Stimulated activated CD4-positive, alpha-beta T cell treated with anti-CD3 and anti-CD28 coated beads, TNF-alpha, amount 100 ng/mL, for 4 hours (primary cell): ENCODE measurements at places on chromosomes 7 and 10.

DNA sequence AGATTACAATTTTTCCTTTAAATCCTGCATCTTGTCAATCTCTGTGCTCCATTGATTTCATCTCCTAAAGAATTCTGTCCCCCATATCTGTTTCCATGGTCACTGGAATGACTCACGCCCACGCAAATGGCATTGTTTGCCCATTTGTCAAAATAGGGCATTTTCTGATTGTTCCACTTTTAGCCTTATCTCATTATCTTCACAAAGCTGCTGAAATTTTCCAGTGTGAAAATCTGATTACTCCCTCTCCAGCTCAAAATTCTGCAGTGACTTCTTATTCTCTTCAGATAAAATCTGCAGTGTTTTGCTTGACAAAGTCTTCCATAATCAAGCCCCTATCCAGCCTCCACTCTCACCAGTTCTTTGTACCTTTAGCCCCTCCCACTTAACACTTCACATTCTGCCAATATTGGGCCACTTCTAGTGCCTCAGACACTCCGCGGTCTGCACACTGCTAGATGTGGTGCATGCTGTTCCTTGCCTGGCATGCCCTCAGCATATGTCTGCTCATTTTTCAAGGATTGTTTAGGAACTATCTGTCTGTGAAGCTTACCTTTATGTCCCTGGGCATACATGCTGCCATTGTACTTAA lies 33.9 kb upstream of the CTTNBP2 start:
- no peak for DNase-seq

GRCh38 chr10:36504758-36505157 lies 620.6 kb upstream of the ANKRD30A start:
- DNase-seq = no peak

DNA sequence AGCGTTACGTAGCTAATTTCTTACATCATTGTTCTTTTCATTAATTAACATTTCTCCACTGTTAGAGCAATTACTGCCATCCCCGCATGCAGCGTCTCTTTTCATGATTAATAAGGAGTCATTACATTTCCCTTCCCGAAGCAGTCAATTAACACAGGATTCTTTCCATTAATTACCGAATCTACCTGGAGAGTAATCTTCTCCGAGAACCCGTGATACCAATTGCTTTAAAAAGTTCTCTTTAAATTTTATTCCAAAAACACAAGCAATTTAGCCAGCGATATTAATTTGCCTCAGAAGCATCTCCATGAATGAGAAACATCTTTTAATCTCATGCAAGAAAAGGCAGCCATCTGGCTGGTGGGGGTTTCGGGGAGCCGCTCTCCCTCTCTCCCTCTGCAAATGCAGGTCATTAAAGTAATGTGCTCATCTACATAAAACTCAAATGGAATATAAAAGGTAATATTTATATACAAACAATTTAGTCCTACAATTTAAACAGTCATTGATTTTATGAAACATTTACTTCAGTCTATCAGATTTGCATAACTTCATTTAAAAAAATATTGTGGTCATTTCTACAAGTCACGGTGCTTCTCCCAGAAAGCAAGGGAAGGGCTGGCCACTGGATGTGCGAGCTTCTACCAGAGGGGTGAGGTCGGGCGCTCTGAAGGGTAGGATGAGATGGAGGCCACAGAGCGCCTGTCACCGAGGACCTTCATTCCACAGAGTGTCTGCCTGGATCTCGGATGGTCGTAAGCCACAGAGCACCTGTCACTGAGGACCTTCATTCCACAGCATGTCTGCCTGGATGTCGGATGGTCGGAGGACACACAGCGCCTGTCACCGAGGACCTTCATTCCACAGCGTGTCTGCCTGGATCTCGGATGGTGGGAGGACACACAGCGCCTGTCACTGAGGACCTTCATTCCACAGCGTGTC lies 145.0 kb downstream of the WDR37 start:
- no peak for DNase-seq

GRCh38 chr10:25666276-25666675 lies 267.8 kb upstream of the MYO3A start:
- no peak for DNase-seq

GRCh38 chr7:101880282-101881054 lies 63.0 kb downstream of the CUX1 start:
- no peak for DNase-seq

GRCh38 chr7:73888959-73889358 lies 28.0 kb downstream of the TMEM270 start:
- no peak for DNase-seq

DNA sequence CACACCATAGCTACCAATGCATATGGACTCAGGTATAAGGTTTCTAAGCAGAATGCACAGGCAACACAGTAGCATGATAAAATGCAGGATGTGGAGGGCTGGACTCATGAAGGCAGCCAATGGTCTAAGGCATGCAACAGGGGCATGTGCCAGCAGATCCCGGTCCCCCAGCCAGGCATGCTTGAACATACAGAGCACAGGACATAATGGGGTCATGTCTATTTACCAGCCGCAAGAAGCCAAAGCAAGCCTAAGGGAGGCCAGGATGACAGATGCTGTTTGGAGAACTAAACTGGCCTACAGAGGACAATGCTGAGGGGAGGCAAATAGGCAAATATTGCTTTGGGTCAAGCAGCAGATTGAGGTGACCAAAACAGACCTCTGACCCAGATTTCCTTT lies 60.0 kb upstream of the PDLIM1 start:
- DNase-seq = no peak

DNA sequence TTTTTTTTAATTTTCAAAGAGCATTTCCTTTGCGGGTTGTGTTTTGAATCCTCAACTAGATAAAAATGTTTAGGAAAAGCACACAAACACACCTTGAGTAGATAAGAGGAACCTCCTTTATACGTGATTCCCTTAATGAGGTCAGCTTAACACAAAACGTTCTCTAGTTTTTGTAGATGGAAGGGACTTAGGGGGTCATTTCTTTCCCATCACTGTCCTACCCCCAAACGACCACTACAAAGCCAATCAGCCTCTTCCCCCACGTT lies 1.2 kb downstream of the SUV39H2 start:
- no peak for DNase-seq

GRCh38 chr10:68290736-68291135 lies 41.1 kb upstream of the HNRNPH3 start:
- DNase-seq = no peak

- no peak for DNase-seq
These were observed 22.5 kb upstream of the GNA12 start for GRCh38 chr7:2866601-2867000.

- no peak for DNase-seq
These were observed 85.2 kb upstream of the EGFR start for GRCh38 chr7:54933643-54934042.

DNA sequence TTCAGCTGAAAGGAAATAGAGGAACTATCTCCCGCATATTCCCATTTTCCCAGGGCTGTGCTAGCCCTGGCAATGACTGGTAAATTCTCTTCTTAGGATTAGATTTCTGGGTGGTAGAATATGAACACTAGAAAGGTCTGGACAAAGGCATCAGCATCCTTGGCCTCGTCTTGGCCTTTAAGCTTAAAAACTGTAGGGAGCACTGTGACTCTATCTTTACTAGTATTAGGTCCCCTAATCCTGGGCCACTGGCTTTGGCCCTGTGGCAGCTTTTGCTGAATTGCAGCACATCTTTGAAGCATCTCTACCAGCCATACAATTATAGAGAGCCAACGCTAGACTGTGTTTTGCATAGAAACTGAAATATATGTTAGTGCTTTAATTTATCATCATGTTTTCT lies 41.5 kb upstream of the EBLN1 start:
- DNase-seq = no peak

DNA sequence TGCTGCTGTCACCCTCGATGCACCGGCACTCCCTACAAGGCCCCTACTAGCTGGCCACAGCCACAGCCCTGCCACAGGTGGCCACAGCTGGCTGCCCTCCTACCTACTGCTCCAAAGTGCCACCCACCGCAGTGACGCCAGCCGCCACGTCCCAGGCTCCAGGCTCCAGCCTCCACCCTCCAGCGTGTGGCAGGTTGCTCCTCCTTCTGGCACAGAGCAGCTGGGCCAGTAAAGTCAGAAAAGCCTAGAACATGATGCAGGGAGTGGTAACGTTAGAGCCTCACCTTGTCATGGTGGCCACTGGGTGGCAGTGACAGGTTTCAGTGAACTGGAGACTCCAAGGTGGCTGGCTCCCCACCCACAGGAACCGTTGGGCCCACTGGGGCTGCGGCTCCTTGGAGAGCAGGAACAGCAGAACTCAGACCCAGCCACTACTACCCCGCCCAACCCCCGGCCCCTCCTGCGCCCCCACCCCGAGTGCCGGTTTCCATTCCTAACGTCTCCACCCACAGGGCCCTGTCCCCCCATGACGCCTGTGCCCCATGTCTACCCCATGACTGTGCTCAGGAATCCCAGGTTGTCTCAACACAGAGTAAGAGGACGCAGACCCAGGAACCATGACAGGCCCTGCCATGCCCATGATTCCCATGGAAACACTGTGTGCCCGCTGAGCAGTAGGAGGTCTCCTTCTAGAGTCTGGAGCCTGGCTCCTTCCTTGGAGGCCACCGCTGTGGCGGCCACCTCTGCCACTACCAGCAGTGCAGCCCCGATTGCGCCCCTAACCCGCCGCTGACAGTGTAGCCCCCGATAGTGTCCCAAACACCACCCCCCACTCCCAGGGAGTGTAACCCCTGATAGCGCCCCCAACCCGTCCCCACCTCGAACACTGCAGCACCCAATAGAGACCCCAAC lies 52.3 kb upstream of the ZNF33B start:
- no peak for DNase-seq

DNA sequence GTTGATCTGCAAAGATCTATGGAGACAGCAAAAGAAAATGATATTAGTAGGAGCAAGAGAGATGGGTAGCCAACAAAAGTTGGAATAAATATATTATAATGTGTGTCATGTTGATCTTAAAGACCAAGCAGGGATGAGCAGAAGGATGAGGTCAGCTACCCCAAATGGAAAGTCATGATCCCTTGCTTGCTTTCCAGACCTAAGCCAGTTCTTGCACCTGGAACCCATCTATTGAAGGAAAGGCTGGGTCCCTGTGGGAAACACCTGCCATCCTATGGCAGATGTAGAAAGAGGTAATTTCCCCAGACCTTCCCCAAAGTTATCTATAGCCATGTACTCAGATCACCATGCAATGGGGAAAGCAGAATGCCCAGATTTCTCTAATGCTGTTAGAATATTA lies 52.5 kb downstream of the LYZL2 start:
- DNase-seq = no peak

DNA sequence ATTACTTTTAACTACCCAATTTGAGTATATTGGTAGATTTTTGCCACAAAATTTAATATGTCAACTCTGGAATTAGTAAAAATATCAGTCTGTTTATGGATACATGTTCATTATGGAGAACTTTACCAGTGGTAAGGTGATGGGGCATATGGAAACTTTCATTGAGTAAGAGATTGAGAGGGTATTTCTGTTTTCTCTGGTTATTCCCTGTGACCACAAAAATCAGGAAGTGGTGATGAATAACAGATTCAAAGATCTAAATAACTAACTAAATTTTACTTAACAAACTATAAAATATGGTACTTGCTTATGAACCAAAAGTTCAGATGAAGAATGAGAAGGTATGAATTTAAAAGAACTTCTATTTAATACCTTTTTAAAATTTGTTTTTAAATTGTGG lies 22.1 kb upstream of the STEAP4 start:
- no peak for DNase-seq

DNA sequence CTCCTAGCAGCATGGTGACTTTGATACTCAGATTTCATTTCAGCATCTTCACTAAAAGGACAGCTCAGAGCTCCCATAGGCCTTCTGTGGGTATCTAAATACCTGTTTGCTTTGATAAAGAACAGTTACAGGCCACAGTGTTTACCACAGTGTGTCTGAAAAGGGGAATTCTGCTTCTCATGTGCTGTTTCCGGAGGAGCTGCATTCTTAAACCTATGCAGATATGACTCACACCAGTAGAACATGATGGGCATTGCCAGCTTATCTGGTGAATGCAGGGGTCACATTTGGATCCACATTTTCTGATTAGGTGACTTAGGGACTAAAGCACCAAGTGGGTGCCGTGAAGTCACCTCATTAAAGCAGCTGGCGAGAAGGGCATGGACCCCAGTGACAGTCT lies 52.6 kb downstream of the TRRAP start:
- no peak for DNase-seq

DNA sequence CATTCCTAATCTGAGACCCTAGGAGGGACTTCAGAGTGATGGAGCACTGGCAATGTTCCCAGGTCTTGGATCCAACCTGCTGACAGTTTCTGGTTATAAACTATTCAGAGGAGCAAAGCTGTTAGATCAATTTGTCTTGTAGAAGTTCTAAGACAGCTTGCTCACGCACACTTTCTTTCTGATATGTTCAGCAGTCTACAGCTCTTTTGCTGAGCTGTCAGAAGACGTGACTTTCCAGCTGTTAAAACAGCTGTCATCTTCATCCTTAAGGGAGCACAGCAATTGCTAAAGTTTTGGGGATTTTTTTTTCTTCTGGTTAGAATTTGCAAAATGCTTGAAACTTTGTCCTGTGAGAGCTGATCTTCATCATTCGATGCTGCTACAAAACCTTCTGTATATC lies 823.1 kb downstream of the SORCS1 start:
- DNase-seq = no peak

DNA sequence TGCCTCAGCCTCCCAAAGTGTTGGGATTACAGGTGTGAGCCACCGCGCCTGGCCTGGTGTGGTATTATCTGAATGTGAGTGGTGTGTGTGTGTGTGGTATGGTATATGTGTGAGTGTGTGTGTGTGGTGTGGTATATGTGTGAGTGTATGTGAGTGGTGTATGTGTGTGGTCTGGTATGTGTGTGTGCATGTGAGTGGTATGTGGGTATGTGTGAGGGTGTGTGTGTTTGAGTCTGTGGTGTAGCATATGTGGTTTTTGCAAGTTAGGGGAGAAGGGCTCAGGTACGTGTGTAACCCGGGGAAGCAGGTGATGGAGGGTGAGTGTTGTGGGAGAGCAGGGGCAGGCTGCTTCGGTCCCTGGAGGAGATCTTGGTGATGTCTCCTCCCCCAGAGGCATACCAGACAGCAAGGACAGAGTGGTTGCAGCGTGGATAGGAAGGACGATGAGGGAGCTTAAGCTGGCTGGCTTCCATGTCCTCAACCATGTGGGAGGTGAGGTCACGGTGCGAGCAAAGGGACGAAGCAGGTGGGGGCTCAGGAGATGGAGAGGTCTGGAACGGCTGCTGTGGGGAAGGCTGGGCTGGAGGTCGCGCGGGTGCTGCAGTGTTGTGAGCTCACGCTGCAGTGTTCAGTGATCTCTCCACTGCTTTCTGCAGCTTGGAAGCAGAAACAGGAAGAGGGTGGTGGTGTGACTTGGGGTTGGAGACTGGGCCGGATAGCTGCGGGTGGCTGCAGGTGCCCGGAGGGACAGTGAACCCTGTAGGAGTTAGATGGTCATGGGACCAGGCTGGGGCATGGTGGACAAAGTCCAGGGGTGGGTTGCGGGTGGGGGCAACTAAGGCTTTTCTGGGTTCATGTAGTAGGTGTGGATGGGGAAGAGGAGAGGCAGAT lies 5.0 kb downstream of the ZYX start:
- DNase-seq = no peak

DNA sequence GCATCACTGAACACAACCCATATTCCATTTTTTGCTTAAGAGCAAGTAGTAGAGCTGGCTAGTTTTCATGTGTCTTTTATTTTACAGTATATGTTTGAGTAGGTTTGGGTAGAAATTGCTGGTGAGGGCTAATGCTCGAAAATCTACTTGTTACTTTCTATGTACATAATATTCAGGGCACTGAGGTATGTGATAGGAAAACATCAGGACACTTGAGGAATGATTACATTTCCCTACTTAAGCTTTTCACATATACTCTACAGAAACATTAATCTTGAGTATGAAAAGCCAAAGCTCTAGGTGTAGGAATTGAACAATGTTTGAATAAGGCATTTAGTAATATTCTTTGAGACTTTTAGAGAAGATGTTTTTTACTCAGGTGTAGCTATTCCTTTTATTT lies 73.6 kb downstream of the POU6F2 start:
- no peak for DNase-seq
